ENCODE measurements at places on chromosomes 2 and 18. TPM values are rescaled to one million over a fixed set of nuclear protein-coding genes. Genes with fewer than 3 reads are reported as not detected.

DNA sequence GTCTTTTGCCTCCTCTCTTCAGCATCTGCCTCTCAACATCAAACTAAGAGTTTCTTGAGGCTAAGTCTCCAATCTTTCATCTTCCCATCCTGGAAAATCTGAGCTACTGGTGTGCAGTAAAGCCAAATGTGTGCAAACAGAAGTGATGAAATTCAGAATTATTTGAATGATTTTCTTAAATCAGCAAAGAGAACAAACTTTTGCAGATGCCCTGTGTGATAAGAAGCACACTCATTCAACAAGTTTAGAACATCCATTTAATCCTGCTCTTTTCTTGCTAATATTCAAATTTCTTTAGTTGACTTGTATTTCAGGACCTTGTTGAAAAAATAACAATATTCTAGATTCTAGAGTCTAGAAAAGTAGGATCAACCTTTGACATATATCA is 1374.9 kb upstream of the CELF4 start:
- H3K4me1 ChIP-seq = no peaks in the 10 kb centered on the region
- H3K27me3 ChIP-seq = no peaks in the 10 kb centered on the region
- H3K36me3 ChIP-seq = no peaks in the 10 kb centered on the region
- no peak overlapping the region for H3K4me3 ChIP-seq
- no peak overlapping the region for H3K27ac ChIP-seq

- H3K4me1 ChIP-seq = no peaks in the 10 kb centered on the region
- no peak overlapping the region for H3K4me3 ChIP-seq
- H3K36me3 ChIP-seq = no peaks in the 10 kb centered on the region
- no peak for DNase-seq
Measured at GRCh38 chr2:137321566-137321965, 556.2 kb downstream of the THSD7B start.

GRCh38 chr2:204012072-204012653 is 75.6 kb downstream of the ICOS start:
- no peak overlapping the region for H3K27ac ChIP-seq
- H3K36me3 ChIP-seq = no peaks in the 10 kb centered on the region
- H3K4me1 ChIP-seq = no peaks in the 10 kb centered on the region
- H3K27me3 ChIP-seq = no peaks in the 10 kb centered on the region
- DNase-seq = no peak
- H3K4me3 ChIP-seq = no peak overlapping the region

GRCh38 chr2:64637931-64638330 is 15.8 kb downstream of the SERTAD2 start:
- H3K4me3 ChIP-seq = no peak overlapping the region
- H3K27ac ChIP-seq = no peak overlapping the region
- H3K36me3 ChIP-seq = no peaks in the 10 kb centered on the region
- no peaks in the 10 kb centered on the region for H3K4me1 ChIP-seq

- no peaks in the 10 kb centered on the region for H3K36me3 ChIP-seq
- H3K27ac ChIP-seq = peak overlapping the region; percentile 62
- H3K4me3 ChIP-seq = no peak overlapping the region
- no peak for DNase-seq
Measured at GRCh38 chr2:188966728-188967440, 7.3 kb upstream of the COL3A1 start.

DNA sequence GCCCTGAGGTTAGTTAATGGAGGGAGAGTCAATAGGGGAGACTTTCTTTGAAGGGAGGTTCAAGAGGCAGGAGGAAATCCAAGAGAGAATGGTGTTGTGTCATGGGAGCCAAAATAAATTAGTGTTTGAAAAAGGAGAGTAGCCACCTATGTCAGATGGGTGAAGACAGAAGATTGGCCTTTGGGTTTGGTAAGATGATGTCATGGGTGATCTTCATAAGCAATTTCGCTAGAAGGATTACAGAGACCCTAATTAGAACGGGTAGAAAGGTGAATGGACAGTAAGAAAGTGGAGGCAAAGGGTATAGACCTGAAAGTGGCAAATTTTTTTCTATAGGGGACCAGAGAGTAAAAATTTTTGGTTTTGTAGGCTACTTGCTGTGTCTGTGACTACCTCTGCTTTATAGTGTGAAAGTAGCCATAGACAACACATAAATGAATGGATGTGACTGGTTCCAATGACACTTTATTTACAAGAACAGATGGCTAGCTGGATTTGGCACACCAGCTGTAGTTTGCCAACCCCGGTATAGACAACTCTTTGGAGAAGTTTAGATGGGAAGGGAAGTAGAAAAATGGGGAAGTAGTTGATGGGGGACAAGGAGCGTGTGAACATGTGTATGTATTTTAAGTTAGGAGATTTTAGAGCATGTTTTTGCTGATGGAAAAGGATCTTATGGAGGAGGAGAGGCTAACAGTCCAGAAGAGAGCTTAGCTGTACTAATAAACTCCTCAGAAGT is 9.3 kb downstream of the STAMBP start:
- peaks cover 9% of the 10 kb centered on the region for H3K4me1 ChIP-seq
- H3K27me3 ChIP-seq = no peaks in the 10 kb centered on the region
- peak overlapping the region; percentile 81 for H3K27ac ChIP-seq
- no peak for DNase-seq
- H3K4me3 ChIP-seq = no peak overlapping the region

The HDLBP gene
- 1,465 TPM for total RNA-seq

GRCh38 chr2:239472235-239472775 is 71.5 kb upstream of the HDAC4 start:
- H3K27ac ChIP-seq = no peak overlapping the region
- no peak for DNase-seq
- H3K36me3 ChIP-seq = no peaks in the 10 kb centered on the region
- no peaks in the 10 kb centered on the region for H3K27me3 ChIP-seq
- no peaks in the 10 kb centered on the region for H3K4me1 ChIP-seq

DNA sequence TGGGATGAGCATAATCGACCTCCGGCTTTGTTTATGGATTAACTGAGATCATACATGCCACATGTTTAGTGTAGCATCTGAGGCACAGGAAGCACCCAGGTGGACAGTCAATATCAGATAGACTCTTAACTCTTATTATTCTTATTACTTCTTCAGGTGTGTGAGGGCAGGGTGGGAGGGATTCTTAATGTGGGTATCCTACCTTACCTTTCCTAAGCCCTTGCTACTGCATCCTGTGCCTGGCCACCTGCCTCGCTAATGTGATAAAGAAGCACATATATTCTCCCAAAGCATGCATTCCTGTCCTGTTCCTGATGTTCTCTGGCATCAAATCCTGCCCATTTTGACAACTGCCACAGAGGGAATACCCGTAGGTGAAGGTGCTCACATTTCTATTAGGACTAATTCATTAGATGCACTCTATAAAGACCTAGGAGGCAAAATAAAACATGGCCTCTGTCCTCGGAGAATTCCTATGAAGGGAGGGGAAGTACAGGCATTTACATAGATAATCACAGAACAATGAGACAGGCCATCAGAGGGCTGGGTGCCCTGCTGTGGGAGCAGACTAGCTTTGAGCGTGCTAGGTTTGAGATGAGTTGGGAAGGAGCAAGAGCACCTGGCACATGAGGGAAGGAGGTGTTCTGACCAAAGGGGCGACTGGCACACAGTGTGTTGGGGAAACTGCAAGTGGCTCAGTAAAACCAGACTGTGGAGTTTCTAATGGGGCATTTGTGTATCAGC is 19.5 kb upstream of the CELF4 start:
- H3K36me3 ChIP-seq = no peaks in the 10 kb centered on the region
- no peak overlapping the region for H3K27ac ChIP-seq
- H3K4me3 ChIP-seq = no peak overlapping the region
- no peaks in the 10 kb centered on the region for H3K27me3 ChIP-seq
- DNase-seq = no peak
- H3K4me1 ChIP-seq = no peaks in the 10 kb centered on the region

Measured in uterus (tissue), 4 donors.